Tongue (tissue), 3 donors: ENCODE measurements at places on chromosomes 7 and 10. TPM values are rescaled to one million over a fixed set of nuclear protein-coding genes. Genes with fewer than 3 reads are reported as not detected.

PROSER2 gene
- 8.6 TPM for total RNA-seq

- DNase-seq = peak; percentile 76
Measured at GRCh38 chr10:13724484-13724883, 137.7 kb downstream of the PRPF18 start.

DNA sequence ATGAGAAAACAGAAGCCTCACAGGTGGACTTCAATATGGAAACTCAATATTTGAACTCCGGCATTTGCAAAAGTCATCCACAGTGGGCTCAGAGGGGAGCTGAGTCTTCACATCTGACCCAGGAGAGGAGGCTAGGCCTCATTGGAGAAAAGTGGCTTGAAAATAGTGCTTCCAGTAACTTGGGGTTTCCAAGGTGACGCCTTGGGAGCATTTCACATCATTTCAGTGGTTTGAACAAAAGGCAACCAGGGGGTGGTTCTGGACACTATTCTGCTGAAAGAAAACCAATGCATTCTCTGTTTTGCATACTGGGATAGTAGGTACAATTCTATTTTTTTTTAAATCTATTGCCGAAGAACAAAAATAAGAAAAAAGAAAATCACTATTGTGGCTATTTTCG lies 599.2 kb upstream of the POM121L12 start:
- DNase-seq = no peak

PRLHR gene
- total RNA-seq = not detected

EXOC6 gene
- 64.7 TPM for total RNA-seq

GRCh38 chr7:20916311-20916710 lies 129.6 kb upstream of the SP8 start:
- no peak for DNase-seq

DNA sequence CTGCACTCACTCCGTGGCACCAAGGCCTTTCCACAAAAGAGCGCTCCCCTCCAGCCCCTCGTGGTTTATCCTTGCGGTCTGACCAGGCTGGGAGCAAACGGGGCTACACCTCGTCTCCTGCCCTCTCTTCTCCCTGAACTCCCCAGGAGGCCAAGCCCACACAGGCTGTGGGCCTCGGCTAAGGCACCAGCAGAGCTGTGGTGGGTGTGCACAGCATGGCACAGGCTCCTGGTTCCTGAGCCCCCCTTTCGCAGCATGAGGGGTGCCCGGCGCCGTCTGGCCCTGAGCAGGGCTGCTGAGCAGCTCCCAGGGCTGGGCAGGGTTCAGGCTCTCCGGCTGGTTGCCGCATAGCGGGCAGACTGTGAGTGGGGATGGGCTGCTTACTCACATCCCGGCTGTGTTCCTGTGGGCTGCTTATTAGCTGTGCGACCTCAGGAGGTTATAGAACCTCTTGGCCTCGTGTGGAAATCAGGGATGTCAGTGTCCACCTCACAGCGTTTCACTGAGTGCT lies 90.4 kb downstream of the ZMIZ1 start:
- no peak for DNase-seq

CFAP58 gene
- 0.62 TPM for total RNA-seq

- peak; percentile 85 for DNase-seq
Measured at GRCh38 chr10:35872671-35873070, 230.6 kb upstream of the FZD8 start.

SKIDA1 gene
- total RNA-seq = 3.0 TPM

PAX4 gene
- not detected for total RNA-seq

PALD1 gene
- total RNA-seq = 19.8 TPM

DNA sequence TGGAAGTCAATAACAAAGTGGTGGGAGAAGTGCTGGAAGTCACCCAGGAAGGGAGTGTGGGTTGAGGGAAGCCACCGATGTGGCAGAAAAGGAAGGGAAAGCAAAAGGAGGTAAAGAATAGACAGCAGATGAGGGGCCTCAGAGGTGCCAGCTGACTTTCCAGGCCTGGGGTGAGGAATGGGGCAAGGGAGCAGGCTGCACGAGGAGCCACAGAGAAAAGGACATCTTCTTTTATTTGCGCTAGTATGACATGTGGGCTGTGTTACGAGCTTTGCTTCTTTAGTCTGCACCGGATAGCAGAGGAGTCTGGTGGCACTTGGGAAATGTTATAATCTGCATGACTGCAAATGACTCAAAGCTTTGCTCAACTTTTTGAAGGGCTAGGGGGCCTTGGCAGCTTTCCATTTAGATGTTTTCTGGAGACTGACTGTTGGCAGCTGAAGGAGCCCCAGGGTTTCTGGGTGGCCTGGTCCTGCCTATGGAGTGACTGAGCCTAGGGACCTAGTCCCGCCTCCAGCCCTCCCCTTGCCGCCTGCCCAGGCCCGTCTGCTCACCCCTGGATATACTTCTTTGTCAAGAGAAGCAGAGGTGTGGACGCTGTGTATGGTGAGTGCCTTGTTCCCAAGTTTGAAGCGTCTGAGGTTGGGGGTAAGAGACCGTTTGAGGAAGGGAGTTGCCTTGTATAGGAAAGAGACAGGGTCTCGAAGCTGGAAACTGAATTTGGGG lies 5.1 kb downstream of the PRXL2A start:
- peak; percentile 93 for DNase-seq
